ENCODE measurements at places on chromosomes 5 and 9. TPM values are rescaled to one million over a fixed set of nuclear protein-coding genes. Genes with fewer than 3 reads are reported as not detected.

Gene MYO10
- 0.21 TPM for total RNA-seq

Gene KIF4B
- 0.05 TPM for total RNA-seq

Gene GPR151
- total RNA-seq, result not detected

Gene TMEM252
- total RNA-seq, result not detected

Gene TMEM215
- total RNA-seq, result not detected

Gene FRRS1L
- not detected for total RNA-seq
